Vein endothelial cell (primary cell): ENCODE measurements at places on chromosomes 2 and 18. TPM values are rescaled to one million over a fixed set of nuclear protein-coding genes. Genes with fewer than 3 reads are reported as not detected.

The HSBP1L1 gene
- total RNA-seq: 4.6 and 5.7 TPM in 2 replicates

The GPR75 gene
- total RNA-seq: 3.9 and 4.2 TPM in 2 replicates

The VIL1 gene
- not detected in 2 replicates for total RNA-seq

The VWC2L gene
- not detected in 2 replicates for total RNA-seq

The CNGA3 gene
- not detected in 2 replicates for total RNA-seq

The MOCOS gene
- total RNA-seq: 0.48 and 0.65 TPM in 2 replicates

The IL1R2 gene
- not detected in 2 replicates for total RNA-seq

The ALK gene
- not detected in 2 replicates for total RNA-seq

The IMMT gene
- 83.9 and 89.7 TPM in 2 replicates for total RNA-seq

The MAP4K4 gene
- 231 and 330 TPM in 2 replicates for total RNA-seq

The PDCD1 gene
- total RNA-seq: not detected in 2 replicates

The EVA1A gene
- 41.2 and 62.9 TPM in 2 replicates for total RNA-seq

The ACVR1C gene
- total RNA-seq: not detected in 2 replicates

The GAL3ST2 gene
- total RNA-seq: not detected in 2 replicates
